Stimulated activated CD4-positive, alpha-beta T cell treated with anti-CD3 and anti-CD28 coated beads, Interleukin-1b, Interleukin-23, amount 100 ng/mL, for 1 hour (primary cell): ENCODE measurements at places on chromosomes 6 and 20.

GRCh38 chr6:154234019-154234772, 122.4 kb downstream of the IPCEF1 start:
- no peak for DNase-seq

DNA sequence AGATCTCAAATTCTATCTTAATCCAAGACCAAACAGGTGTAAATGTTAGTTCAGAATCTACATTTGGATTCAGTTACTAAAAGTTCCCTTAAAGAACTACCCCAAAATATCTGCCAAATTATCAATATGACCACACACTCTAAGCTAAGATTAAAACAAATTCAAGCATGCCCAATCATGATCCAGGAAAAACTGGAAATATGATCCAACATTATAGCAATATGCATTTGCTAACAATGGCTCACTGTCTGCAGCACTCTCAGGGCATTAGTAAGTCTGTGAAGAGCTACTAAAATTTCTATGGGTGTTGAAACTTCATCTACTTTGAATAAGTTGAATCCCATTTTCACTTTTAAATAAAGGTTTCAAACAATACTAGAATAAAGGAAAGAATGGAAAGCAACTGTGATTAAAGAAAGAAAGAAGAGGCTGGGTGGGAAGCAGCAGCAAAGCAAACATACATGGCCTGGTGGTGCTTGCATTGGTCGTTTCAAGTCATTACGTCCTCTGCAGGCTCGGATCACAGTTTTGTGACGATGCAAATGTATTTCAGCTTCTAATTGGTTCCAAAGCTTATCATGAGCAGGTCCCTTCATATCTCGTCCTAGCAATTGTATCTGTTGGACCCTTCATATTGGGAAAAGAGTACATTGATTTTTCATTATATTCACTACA, 29.2 kb downstream of the GOPC start:
- no peak for DNase-seq

DNA sequence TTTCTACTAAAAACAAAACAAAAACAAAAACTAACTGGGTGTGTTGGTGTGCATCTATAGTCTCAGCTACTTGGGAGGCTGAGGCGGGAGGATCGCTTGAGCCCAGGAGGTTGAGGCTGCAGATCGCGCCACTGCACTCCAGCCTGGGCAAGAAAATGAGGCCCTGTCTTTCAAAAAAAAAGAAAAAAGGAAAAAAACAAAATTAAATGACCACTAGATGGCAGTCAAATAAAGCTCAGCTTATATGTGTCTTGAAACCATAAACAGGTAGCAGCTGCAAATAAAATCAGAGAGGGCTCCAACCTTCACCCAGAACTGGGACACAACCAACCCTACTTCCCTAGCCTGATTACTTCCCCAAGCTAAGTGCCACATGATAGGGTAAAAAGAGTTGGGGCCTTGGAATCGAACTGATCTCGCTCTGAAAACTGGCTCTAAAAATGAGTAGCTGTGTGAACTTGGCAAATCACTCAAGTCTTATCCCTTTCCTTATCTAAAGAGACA, 67.1 kb upstream of the ADGRF4 start:
- no peak for DNase-seq

- DNase-seq, result no peak
Observed at GRCh38 chr20:13816757-13817156, 31.9 kb downstream of the NDUFAF5 start.

DNA sequence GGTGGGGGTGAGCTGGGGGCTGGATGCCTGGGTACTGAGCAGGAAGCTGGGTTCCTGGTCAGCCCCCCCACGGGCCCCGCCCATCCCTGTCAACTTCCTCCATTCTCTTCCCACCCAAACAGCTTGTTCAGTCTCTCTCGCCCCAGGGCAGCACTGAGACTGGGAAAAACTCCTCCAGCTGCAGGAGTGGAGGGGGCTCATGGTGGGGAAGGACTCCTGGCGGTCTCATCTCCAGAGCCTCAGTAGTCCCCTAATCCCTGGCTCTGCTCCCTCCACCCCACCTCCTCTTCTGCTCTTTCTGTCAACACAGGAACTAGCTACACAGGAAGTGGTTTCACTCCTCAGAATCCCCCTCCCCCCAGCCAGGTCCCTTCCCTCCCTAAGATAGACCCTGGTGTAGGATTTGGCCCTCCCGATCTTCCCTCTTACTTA, at the start of gene GPSM3:
TSS of gene GPSM3 (minus strand) at position 36 of the 432 bp plus-strand sequence. CDS start 130 bp downstream, outside the sequence.
- DNase-seq, result no peak

- no peak for DNase-seq
Observed at GRCh38 chr6:169622618-169623017, 79.2 kb downstream of the WDR27 start.

DNA sequence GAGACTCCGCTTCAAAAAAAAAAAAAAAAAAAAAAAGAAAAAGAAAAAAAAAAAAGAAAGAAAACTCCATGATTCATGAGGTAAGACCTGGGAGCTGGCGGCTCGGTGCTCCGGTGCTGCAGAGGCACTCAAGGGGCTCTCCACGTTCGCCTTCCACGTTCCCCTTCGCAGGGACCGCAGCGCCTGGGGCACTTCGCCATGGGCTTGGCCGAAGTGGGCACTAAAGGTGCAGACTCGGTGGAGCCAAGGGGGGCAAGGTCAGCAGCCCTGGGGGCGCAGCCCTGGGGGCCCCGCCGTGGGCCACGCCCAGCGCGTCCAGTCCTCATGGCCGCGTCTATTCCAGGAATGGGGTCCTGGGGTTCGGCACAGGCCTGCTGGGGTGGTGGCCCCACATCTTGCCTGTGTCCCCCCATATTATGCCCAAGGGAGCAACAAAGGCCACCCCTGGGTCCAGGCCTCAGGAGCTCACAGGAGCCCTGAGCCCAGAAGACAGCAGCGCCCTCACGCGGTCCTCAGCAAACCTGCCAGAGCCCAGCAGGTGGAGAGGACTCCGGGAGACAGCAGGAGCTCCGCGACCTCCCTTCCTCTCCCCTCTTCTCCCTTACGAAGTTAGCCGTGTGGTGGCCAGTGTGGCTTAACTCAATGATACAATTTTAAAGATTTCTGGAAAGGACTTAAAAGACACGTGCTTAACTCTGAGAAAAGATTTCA, 21.9 kb downstream of the ZBTB46 start:
- DNase-seq, result no peak

DNA sequence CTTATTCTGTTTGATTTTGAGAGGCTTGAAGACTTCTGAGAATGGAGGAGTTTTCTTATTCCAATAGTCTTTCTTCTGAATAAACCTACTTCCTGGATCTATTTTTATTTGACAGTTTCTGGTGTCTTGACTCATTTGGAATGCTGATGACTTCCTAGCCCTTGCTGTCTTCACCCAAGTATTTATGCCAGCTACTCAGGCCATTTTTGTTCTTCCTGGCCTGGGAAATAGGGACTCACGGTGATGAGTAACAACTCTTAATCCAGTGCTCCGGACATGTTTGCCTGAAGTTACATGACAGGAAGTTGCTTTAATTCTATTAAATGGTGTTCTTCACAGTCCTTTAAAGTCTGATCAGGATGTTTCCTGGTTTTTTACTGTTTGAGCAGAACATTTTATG, 272.1 kb upstream of the EYS start:
- DNase-seq, result no peak

GRCh38 chr6:42615518-42615917, 51.7 kb downstream of the UBR2 start:
- no peak for DNase-seq

DNA sequence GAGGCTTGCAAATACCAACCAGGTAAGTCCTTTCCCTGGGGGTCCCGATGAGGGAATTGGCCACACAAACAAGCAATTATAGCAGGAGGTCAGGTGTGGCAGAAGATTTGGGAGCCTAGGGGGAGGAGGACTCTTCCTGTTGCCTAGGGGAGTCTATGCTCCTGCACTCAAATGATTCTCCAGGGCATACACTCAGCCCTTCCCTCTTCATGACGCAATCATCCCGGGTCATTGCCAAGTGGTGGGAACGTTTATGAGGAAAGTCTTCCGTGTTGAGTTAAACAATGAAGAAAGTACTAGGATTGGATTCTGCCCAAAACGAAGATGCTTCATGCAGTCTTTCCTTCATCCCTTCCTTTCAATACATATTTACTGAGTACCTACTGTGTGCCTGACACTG, 186.5 kb upstream of the TSHZ2 start:
- DNase-seq, result no peak

DNA sequence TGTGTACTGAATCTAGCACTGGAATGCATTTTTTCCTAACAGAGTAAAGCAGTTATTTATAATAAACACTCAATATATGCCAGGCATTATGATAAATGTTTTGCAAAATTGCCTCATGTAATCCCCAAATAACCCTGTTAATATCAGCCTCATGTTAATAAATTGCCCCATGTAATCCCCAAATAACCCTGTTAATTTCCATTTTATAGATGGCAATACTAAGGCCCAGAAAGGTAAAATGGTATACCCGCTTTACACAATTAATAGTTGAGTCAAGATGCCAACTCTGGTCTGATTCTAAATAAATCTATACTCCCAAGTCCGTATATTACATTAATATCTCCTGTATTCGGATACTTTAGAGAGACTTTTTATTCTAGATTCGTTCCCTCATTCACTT, 6.3 kb downstream of the MYB start:
- no peak for DNase-seq

- no peak for DNase-seq
Observed at GRCh38 chr6:4647414-4648365, 128.5 kb upstream of the CDYL start.

- no peak for DNase-seq
Observed at GRCh38 chr6:42690872-42691271, 31.5 kb downstream of the PRPH2 start.

DNA sequence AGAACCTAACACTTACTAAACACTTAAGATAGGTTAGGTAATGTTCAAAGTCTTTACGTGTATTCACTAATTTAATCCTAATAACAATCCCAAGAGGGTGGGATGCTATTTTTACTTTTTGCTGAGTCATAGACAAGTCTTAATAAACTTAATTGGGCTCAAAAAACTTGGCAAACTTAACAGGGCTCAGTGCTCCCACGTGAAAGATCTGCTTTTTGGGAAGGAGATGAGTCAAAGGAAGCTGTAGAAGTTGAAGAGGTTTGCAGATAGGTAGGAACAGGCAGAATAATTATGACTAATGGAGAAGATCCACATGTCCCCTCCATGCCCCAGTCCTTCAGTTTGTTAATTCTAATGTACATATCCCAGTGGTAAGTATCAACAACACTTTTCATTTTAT, 44.5 kb upstream of the STMND1 start:
- DNase-seq, result no peak

- DNase-seq, result no peak
Observed at GRCh38 chr20:62897666-62898065, 28.6 kb downstream of the DIDO1 start.

DNA sequence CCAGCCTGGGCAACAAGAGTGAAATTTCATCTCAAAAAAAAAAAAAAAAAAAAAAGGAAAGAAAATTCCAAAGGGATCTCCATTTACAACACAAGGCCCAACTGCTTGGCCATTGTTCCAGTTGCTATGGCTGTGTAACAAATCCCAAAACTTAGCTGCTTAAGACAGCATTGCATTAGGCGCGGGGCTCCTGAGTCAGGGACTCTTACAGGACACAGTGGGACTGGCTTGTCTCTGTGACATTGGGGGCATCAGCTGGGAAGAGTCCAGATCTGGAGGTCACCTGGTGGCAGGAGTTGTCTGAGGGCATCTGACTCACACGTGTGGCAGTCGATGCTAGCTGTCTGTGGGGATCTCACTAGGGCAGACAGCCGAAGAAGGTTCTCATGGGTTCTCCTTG, 35.6 kb downstream of the TTLL9 start:
- DNase-seq, result no peak

- DNase-seq, result no peak
Observed at GRCh38 chr20:20454850-20455627, 87.1 kb downstream of the INSM1 start.

GRCh38 chr6:148508401-148509041, 165.9 kb downstream of the SASH1 start:
- DNase-seq, result no peak

- DNase-seq, result no peak
Observed at GRCh38 chr20:6699921-6700562, 67.4 kb upstream of the BMP2 start.

- no peak for DNase-seq
Observed at GRCh38 chr6:144104898-144105487, 9.6 kb upstream of the SF3B5 start.

DNA sequence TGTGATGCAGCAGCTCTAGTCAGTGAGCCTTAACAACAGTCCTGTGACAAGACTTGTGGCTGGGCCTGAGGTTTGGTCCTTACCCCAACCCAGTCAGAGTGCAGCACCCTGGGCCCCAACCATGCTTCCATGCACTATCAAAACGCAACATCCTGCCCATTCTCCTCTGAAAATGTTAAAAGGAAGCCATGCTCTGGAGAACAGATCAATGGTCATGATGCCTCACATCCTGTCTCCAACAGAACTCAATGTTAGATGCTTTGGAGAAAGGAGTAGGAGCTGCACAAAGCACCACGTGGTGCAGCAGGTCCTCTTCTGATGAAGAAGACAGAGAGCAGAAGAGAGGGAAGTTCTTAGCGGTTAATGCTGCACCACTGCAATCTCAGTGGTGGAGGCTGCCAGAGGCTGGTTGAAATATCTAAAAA, 41.9 kb downstream of the TRAM2 start:
- DNase-seq, result no peak

GRCh38 chr20:31869942-31870725, at the start of the genes DUSP15 and TTLL9:
DUSP15 (minus strand) TSS chr20:31870527; CDS start chr20:31870337, 190 bp downstream.
TTLL9 (plus strand) TSS chr20:31870634; CDS start chr20:31871127, 493 bp downstream.
- DNase-seq, result no peak

DNA sequence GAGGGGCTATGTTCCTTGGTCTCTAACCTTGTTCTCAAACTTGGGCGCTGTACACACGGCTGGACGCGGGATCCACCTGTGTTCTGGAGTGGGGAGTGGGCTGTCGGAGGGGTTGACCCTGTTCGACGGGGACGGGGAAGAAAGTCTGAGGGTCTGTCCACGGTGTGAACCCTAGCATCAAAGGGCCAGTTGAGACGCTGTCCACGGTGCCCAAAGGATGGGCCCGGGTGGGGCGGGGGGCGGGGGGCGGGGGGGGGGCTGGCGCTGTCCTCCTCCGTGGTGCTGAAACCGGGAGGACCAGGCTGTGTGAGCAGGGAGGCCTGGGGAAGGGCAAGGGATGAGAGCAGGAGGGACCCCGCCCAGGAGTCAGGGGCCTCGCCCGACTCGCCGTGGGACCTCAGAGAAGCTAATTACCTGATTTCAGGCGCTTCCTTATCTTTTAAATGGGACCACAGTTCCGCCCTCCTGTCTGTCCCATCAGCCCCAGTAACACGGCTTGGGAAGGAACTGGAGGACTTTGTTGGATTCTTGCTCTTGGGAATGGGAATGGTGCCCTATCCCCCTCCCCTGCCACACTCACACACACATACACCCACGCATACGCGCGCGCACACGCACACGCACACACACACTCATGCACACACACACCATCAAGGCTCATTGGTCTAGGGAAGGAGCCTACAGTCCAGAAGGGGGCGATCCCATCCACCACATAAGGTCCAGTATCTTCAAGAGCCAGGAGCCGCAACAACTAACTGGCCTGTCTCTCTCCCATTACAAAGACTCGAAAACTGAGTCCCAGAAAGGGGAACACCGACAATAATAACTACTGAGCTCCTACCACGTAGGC, 1.0 kb upstream of the VSTM2L start:
- DNase-seq, result no peak

- DNase-seq, result no peak
Observed at GRCh38 chr6:115898246-115898645, 162.4 kb downstream of the FRK start.

- DNase-seq, result no peak
Observed at GRCh38 chr20:48722002-48722731, 105.6 kb downstream of the PREX1 start.

- no peak for DNase-seq
Observed at GRCh38 chr6:157089851-157090250, 233.5 kb downstream of the TMEM242 start.
